CD4-positive, alpha-beta T cell treated with Interleukin-15 for 4 hours (primary cell): ENCODE measurements at places on chromosomes 2 and 18.

- DNase-seq, result no peak
Measured at GRCh38 chr2:205731583-205731981, 49.3 kb downstream of the NRP2 start.

DNA sequence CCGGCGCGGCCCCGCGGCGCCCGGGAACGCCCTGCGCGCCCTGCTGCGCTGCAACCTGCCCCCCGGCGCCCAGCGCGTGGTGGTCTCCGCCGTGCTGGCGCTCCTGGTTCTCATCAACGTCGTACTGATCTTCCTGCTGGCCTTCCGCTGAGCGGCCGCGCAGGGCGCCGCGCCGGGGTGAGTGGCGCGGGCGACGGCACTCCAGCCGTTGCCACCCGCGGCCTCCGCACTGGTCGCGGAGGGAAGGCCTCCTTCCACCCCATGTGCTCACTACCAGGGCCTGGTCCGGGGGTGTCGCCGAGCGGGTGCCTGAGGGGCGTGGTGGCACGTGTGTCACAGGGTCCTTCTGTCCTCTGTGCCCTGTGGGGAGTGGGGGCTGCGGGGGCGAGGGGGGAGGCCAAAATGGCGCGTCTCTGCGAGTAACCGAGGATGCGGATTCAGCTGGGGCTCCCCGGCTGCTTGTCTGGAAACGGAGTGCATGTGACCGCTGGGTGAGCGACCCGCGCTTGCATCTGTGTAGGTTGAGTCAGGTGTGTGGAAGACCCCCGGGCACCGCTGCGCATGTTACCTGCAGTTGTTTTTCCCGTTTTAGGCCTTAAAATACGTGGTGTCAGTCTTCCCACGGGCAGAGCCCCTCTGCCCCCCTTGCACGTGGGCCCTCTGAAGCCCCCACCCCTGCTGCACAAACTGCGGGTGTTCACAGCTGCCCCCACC, 58.0 kb downstream of the FAM168B start:
- no peak for DNase-seq

GRCh38 chr2:3899536-3900155, 196.3 kb downstream of the DCDC2C start:
- DNase-seq, result no peak

- DNase-seq, result no peak
Measured at GRCh38 chr18:36083729-36084128, 16.4 kb upstream of the RPRD1A start.

- DNase-seq, result no peak
Measured at GRCh38 chr18:2960983-2961696, 51.8 kb downstream of the LPIN2 start.

- DNase-seq, result no peak
Measured at GRCh38 chr2:2610751-2611150, 279.7 kb upstream of the MYT1L start.

GRCh38 chr2:238875101-238875470, 27.2 kb downstream of the TWIST2 start:
- DNase-seq, result no peak

DNA sequence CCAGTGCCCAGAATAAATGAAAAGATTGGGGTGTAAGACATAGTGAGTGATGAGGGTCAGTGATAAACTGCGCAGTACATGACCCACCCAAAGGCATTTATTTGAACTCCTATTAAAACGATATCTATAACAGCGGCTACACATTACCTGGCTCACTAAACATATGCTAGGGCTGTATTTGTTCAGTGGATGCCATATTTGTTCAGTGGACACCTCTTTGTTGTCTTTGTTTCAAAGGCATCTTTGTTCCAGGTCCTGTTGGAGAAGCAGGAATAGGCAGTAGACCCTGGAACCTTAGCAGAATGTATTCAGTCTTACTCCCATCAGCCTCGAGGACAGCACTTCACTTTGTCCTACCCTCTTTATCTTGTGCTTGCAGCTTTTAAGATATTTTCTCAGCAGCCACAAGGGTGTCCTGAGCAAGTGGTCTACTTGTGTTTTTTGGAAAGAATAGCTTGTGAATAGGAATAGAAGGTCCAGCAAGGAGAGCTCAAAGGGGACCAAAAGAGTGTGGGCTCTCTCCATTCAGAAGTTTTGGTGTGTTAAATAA, 650.8 kb upstream of the FANCL start:
- DNase-seq, result no peak

GRCh38 chr2:99421469-99421868, 68.3 kb downstream of the REV1 start:
- DNase-seq, result no peak
